ENCODE measurements at places on chromosomes 6 and 20.

DNA sequence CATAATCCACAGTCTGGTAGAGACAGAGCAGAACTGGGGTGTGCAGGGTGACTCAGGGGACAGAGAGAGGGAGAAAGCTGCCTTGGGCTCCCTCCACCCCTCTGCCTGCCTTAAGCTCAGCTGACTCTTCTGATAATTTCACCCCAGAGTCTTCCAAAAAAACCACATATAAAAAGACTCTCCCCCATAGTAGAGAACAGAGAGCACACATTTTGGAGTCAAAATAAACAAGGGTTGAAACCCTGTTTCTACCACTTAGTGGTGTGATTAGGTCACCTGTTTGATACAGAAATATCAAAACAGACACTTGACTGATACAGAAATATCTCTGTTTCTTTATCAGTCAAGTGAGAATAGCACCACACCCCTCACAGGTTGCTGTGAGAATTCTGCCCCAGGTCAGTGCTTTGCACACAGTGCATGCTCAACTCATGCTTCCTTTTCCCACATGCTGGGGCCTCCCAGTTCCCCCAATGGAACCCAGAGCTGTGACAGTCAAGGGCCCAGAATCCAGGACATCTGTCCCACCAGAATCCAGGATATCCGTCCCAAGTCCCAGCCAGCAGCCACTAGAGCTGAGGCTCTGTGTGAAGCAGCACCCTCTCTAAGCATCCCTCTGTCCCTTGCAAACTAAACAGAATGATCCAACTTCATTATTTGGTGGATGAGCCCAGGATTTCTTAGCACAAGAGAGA, 1.2 kb downstream of the TREML2 start:
- DNase-seq = peak; percentile 22

DNA sequence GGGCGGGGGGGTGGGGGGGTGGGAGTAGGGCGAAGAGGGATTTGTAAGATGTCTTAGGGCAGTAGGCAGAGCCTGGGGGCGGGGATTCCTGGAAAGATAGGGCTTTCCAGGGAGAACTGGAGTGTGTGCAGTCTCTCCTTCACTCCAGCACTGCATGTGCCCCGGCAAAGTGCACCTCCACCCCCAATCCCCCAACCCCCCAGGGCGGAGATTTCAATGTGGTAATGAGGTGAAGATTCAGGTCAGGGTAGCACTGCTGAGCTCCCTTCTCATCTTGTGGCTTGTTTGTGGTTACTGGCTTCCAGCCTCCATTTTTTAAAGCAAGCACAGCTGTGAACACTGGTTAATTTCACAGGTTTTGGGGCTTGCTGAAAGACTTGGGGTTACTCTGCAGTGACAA, 5.9 kb downstream of the TMEM239 start:
- no peak for DNase-seq

- DNase-seq = no peak
These were observed 169.2 kb downstream of the OR2B2 start for GRCh38 chr6:27742833-27743573.

GRCh38 chr6:91976797-91977196, 1389.9 kb upstream of the MAP3K7 start:
- DNase-seq = no peak

DNA sequence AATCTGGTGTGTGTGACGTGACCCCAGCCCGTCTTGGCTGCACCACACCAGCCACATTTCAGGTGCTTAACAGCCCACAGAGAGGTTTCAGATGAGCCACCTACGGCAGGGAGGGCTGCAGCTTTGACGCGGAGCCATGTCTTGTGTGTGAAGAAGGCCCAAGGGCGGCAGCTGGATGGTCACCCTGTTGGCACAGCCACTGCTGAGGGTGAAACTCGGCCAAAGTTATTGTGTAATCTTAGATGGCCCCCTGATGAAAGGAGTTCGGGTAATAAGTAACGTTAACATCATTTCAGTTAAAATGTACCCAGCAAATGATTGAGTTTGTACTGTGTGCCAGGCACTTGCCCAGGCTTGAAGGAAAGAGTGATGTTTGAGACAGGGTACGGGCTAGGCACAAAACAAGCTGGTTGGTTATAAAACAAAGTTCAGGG, 97.2 kb downstream of the SSR1 start:
- no peak for DNase-seq

GRCh38 chr6:158591134-158591809, 31.4 kb downstream of the TMEM181 start:
- DNase-seq = no peak

DNA sequence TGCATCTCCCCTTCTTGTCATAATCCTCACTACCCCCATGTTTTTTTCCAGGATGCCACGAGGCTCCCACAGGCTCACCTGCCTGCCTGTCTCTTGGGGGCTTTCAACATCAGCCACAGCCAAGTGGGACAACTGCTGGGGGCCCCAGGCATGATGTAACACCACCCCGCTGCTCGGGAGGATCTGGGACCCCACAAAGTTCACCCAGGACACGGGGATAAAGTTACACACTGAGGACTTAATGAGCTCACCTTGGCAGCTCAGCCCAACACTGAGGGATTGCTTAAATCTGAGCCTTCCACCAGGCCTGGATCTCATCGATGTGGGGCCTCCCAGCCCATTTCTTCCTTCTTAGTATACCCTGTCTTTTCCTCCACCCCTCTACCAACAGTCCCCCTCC, 56.4 kb upstream of the NNAT start:
- DNase-seq = no peak

- no peak for DNase-seq
These were observed 536 bp upstream of the FNDC1 start for GRCh38 chr6:159168536-159169192.

DNA sequence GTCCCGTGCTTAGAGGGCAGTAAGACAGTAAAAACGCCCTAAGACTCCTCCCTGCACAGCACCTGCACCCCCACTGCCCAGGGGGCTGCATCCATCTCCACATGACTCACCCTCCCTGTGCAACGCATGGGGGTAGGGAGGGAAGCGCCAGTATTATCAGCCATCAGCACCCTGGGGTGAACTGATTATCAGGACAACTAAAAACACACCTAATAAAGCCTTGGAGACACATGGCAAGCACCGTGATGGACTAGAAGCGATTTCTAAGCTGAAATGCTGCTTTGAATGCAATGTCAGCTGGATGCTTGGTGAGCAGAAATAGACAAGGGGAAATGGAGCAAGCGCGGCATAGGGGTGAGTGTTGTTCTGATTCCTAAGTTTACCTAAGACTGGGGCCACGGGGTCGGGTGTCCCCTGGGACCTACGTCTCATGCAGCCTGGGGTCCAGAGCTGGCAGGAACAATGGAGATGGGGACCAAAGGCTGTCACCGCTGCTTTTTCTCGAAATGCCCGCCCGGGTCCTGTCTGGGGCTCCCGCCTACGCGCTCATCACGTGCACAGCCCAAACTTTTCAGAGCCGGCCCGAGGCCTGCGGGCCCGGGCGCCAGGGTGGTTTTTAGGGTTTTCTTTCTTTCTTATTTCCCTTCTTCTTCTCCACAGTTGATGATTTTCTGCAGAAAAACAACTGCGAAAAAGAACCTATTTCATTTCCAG, 702 bp upstream of the TNFAIP3 start:
- DNase-seq = no peak

DNA sequence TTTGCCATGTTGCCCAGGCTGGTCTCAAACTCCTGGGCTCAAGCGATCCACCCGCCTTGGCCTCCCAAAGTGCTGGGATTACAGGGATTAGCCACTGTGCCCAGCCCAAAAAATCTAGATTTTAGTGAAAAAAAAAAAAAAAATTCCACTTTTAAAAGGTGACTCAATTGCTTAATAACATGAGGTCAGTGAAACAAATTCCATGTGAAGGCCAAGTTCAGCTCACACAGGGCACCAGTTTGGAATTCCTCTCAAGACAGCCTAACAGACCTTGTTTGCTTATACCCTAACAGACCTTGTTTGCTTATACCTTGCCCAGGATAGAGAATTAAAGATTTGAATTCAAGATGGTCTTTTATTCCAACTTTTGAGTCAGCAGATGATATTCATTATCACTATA, 5.1 kb downstream of the RRBP1 start:
- no peak for DNase-seq

- DNase-seq = no peak
These were observed 64.9 kb upstream of the CITED2 start for GRCh38 chr6:139439349-139439748.

- no peak for DNase-seq
These were observed 110.6 kb downstream of the PLEKHG1 start for GRCh38 chr6:150710236-150710635.

GRCh38 chr20:23136893-23137745, 51.0 kb upstream of the CD93 start:
- no peak for DNase-seq

GRCh38 chr20:45959956-45960630, 11.9 kb downstream of the ZNF335 start:
- DNase-seq = no peak

GRCh38 chr20:34517114-34517505, 888 bp downstream of the DYNLRB1 start:
- no peak for DNase-seq

DNA sequence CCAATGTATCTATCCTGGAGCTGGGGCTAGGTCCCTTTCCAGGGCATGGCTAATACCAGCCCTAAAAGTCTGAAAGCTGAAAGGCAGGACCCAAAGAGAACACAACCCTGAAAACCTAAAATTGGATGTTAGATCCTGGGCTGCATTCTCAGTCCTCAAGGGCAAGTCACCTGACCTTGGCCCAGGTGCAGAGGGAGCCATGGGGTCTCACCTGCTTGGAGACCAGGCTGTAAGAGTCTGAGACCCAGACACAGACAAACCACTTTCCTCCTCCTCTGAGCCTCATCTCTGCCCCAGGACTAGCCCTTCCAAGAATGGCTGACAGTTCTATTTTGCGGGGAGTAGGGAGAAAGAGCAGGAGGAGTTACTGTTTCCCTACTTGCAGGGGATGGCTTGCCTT, 60.0 kb downstream of the EFCAB8 start:
- DNase-seq = no peak

GRCh38 chr20:40481337-40481736, 207.7 kb downstream of the MAFB start:
- DNase-seq = no peak

DNA sequence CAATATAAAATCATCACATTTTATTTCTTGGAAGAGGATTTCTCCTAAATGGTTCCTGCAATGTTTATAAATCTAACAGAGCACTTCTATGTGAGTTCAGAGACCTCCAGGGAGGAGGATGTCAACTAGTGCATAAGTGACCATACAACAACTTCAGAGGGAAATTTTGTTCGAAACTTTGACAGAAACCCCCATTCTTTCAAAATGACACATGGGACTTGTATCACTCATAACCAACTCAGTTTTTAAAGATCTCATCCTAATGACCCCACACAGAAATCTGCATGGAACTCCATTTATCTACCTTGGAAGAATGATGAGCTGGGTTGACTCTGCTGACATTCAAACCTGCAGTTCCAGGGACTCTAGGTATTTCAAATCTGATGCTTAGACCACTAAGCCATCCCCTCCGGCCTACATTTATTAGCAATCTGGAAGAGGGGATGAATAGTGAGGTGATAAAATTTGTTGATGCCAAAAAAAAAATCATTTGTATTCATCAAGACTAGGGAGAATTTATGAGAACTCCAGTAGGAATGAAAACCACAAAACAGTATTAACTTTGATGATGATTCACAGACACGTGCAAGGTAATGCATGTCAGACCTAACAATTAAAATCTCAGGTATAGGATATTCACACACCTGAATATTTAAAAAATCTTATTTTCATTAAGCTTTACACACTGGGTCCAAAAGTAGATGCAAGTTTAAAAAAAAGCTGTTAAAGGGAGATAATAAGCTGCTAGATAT, 153.0 kb downstream of the REV3L start:
- DNase-seq = no peak

DNA sequence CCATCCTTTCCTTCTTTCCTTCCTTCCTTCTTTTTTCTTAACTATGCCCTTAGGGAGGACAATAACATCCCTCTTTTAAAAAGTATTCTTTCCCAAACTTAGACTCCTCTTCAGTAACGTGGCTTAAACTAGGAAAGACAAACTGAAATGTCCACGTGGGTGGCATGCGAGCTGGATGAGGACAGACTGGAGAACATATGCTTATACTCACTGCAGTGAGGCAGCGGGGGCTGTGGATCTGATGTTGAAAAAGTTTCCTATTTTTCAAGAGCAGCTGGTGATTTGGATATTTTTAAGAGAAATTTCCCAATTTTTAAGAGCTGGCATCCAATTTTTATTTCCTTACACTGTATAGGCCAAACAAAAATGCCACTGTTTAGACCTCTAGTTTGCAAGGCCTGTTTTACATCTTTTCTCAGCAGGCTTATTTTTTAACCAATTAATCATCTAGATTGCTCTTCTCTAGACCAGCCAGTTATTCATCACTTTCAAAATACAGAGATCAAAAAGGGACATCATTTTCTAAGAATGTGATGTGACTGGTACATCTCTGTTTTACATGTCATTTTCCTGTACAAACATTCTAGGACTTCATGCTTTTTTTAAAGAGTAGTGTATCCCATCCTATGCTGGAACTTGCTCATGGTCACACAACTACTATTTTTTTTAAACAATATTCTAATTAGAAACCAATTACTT, 226.5 kb downstream of the BTBD9 start:
- no peak for DNase-seq

DNA sequence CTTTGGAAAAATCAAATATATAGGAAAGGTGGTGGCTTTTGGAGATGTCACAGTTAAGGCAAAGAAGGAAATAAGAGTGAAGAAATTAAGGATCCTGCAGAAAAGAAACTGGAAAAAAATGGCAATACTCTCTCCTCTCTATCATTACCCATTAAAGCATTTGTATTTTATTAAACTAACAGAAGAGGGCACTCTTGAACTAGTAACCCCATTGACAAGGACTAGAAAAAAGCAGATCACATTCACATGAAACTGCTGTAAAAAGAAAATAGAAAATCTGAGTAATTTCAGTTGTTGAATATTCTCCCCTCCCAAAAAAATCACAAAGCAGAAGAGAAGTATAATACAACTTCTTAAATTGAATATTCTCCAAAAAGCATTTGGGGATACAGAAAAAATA, 104.1 kb upstream of the SLC35B3 start:
- DNase-seq = no peak

- DNase-seq = no peak
These were observed 31.5 kb upstream of the TBC1D32 start for GRCh38 chr6:121365536-121366521.

GRCh38 chr6:69974193-69974592, 107.8 kb downstream of the COL19A1 start:
- DNase-seq = no peak

- DNase-seq = no peak
These were observed 79.1 kb downstream of the EYA2 start for GRCh38 chr20:46973766-46974165.

GRCh38 chr6:2237001-2237400, 8.4 kb downstream of the GMDS start:
- no peak for DNase-seq

GRCh38 chr20:14611479-14611878, 274.1 kb upstream of the FLRT3 start:
- no peak for DNase-seq

- DNase-seq = no peak
These were observed 33.1 kb upstream of the PNRC1 start for GRCh38 chr6:89047473-89047872.

DNA sequence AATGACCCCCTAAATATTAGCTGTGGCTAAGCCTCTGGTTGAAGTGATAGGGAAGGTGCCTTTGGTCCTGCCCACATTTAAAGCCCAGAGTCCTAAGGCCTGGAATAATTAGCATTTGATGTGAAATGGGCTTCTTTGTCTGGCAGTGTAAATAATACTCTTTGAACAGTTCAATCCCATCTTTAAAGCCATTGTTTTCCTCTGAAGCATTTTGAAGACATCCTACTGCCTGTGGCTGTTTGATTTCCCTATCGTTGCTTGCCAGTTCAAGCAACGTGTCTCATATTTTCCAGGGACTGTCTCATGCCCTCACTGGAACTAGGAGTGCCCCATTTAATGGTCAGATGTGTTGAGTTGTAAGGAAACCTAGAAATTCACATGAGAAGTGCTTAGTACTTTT, 89.3 kb upstream of the BTN3A2 start:
- no peak for DNase-seq
